GM23248 (cell line): ENCODE measurements at places on chromosomes 3 and 15.

DNA sequence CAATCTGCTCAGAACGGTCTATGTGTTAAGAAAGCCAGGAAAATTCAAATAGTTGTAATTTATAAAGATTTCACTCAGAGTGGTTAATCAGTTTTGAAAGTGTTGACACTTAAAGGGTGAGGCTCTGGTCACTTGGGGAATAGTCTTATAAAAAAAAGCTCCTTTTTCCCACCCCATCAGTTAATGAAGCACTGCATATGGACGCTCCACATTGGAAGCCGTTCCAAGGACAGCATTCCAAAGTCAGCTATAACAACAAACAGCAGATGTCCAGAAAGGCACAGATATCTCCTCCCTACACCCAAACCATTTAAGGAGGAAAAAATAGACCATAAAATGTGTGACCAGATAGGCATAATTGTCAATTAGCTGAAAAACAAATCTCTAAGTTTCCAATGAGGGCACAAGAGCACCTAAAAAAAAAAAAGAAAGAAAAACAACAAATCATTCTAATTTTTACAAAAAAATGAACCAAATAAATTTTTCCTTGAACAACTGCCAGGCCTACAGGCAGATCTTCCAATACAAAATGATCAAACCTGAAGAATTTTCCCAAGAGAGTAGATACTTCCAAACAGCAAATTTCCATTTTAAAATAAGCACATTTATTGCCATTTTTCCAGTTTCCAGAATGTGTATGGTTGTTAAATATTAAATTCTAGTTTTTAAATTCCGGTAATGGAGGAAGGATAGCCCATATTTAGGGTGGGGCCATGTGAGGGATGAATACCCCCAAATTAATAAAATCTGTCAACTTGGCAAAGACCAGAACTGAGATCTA, 198.3 kb downstream of the ERC2 start:
- DNase-seq, result no peak

DNA sequence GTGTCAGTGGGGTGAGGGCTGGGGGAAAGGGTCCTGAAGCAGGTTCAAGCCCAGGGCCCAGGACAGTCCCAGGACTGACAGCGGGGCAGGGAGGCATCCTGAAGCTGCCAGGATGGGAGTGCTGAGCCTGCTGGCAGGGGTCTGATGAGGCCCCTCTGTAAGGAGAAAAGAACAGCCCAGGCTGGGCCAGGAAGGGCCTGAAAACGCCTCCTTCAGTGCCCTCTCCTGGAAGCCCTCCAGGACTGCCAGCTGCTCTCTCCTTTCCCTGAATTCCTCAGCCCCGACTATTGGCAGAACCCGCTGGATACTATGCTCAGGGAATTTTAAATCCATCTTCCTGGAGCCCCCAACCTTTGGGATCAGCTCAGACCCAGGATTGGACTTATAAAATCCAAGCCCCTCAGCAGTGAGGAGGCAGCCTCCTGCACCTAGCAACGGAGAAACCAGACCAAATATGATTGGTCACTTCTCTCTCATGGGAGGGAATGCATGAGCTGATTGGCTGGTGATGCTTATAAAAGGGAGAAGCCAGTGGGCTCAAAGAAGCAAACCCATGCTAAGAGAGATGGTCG, 203.5 kb upstream of the LINGO1 start:
- no peak for DNase-seq

GRCh38 chr3:67723863-67724262, 69.5 kb upstream of the SUCLG2 start:
- DNase-seq, result no peak

DNA sequence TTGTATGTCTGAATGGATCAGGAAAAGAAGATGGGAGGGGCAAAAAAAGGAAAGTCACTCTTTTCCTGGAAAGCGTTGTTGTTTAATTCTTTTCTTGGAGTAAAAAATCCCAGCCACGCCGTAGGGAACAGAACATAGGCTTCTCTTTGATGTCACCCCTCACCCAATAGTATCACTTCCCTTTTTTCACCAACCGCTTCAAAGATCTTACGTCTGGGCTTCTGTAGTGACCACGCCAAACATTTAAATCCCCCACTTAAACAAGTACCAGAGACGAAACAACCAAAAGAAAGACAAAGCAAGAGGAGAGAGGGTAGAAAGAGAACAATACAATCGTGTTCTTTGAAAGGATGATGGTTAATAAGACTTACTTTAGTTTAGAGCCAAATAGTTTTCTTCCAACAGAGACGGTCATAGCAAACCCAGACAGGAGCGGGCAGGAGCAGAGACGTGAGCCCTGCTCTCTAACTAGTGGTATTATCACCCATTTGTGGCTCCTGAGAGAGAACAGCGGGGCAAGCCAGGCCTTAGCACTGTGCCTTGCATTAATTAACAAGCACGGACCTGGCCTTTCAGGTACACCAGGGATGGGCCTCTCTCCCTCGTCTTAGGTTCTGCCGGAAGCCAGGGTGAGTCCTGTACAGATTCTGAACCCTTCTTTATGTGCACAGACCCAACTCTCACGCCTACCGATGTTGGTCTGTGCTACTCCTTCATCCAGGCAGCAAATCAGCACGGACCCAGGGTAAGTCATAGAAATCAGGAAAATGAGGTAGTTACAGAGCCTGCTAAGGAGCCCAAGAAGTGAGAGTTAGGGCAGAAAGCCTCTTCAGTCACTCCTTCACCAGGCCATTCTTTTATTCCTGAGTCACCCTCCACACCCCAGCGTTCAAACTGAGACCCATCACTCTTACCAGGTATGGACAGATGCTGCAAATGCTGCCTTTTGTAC, 28.2 kb upstream of the BCL6 start:
- no peak for DNase-seq

GRCh38 chr3:57199895-57200297, at the start of gene HESX1:
HESX1 (minus strand) TSS chr3:57199978; CDS start chr3:57199918, 60 bp downstream.
- no peak for DNase-seq
